ENCODE measurements at places on chromosomes 12 and 14.

- DNase-seq = no peak
These were observed 210.6 kb upstream of the EGLN3 start for GRCh38 chr14:34161351-34162082.

- peak; percentile 35 for DNase-seq
These were observed 418.7 kb downstream of the NPAS3 start for GRCh38 chr14:33357225-33358010.

DNA sequence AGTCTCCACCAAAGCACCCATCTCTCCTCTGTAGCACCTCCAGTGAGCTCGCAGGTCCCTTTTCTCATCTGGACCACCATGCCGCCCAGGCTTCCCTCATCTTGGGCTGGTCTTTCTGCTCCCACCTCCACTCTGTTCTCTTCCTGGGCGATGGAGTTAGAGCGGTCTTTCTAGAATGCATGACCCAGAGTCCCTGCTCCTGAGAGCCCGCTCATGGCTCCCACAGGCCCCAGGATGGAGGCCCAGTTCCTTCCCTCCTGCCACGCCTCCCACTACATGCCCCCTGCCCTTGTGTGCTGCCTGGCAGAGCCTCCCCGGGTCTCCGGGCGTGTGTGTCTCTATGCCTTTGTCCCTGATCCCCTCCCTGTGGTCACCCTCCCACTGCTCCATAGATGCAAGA lies 100.7 kb upstream of the RTL1 start:
- DNase-seq = no peak

- no peak for DNase-seq
These were observed 69.0 kb downstream of the DENND5B start for GRCh38 chr12:31521964-31522363.

GRCh38 chr12:58566599-58566998 lies 353.7 kb downstream of the LRIG3 start:
- DNase-seq = no peak

DNA sequence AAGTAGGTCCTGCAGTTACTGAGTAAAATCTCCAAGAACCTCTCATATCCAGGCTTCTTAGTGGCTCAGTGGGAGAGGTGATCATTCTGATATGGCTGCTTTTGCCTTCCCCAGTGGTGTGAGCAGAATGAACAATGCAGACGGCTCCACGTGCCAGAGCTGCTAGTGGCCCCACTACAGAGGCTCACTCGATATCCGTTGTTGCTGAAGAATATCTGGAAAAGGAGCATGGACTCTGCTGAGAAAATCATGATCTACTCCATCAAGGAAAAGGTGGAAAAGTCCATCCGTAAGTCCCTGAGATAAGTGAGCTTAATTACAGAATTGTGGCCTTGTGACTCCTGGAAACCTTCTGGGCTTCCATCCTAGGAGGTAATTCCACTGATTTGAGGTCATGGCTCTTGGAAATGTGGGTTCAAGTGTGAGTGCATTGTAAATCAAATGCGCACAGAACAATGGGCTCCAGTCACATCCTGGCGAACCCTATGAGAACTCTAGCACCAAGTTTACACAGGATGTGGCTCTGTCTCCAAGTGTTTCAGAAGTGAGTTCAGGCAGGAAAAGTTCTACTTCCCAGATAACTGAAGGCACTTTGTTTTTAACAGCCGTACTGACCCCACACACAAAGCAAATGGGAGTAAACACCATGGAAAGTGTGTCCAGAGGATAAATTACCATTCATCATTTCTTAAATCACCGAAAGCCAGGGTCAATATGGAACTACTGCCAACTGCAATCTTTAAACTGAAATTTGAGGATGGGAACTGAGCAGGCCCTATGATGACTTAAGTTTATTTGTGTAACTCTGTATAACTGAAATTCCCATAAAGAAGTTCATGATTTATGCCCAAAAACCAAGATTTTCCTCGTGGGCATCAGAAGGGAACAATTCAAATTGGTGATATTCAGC lies 51.4 kb downstream of the PLEKHG7 start:
- DNase-seq = no peak
